ENCODE measurements at places on chromosomes 5 and 9.

GRCh38 chr5:125486634-125487033 lies 740.2 kb upstream of the ZNF608 start:
- H3K27ac ChIP-seq: peak overlapping the region; percentile 91
- H3K36me3 ChIP-seq: no peaks in the 10 kb centered on the region
- peaks cover 31% of the 10 kb centered on the region for H3K4me1 ChIP-seq
- H3K27me3 ChIP-seq: no peaks in the 10 kb centered on the region

DNA sequence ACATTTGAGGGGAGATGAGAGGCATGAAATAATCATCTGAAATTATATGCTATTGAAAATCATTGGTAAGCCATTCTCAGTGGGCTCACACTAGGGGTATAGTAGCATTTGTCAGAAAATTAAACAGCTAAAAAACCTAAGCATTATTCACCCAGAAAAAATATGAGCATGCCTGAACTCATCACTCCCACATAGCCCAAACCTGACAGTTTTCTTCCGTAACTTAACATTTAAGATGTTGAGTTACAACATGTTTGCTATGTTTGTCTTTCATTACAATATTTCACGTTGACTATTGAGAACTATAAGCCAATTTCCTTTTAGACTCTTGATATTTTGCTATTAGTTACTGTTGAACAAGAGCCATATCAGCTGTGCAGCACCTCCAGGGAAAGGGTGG lies 23.5 kb upstream of the GHR start:
- no peak overlapping the region for H3K4me3 ChIP-seq
- no peaks in the 10 kb centered on the region for H3K36me3 ChIP-seq
- H3K4me1 ChIP-seq: no peaks in the 10 kb centered on the region
- DNase-seq: no peak

GRCh38 chr5:124162767-124163532 lies 583.5 kb downstream of the ZNF608 start:
- peak; percentile 47 for DNase-seq
- no peaks in the 10 kb centered on the region for H3K27me3 ChIP-seq

DNA sequence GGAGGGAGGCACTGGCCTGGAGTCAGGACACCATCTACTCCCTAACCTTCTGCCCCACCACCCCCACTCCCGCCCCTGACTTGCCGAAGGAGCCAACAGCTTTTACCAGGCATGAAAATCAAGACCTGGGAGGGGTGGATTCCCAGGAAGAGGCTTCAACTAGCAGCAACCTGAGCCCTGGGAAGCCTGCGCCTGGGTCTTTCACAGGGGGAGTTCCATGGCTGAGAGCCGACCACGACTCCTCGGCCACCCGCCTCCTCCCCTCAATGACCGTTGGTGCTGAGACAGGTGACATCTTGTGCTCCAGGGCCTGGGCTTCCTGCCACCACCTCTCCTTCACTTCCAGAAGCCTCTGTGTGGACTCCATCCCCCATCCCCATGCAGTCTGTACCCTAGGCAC lies 37.1 kb downstream of the BARX1 start:
- no peaks in the 10 kb centered on the region for H3K27me3 ChIP-seq
- no peaks in the 10 kb centered on the region for H3K4me1 ChIP-seq
- DNase-seq: no peak
- H3K27ac ChIP-seq: no peak overlapping the region
- no peak overlapping the region for H3K4me3 ChIP-seq

GRCh38 chr5:39014561-39014960 lies 59.6 kb downstream of the RICTOR start:
- no peak for DNase-seq
- peak overlapping the region; percentile 62 for H3K27ac ChIP-seq
- no peak overlapping the region for H3K4me3 ChIP-seq

GRCh38 chr5:127428748-127429147 lies 88.7 kb upstream of the PRRC1 start:
- no peak overlapping the region for H3K4me3 ChIP-seq
- H3K36me3 ChIP-seq: no peaks in the 10 kb centered on the region
- no peaks in the 10 kb centered on the region for H3K4me1 ChIP-seq
- H3K27ac ChIP-seq: no peak overlapping the region
